NCI-H1417 (cell line): ENCODE measurements at places on chromosomes 4 and X.

GRCh38 chrX:153580700-153581386 is 18.1 kb downstream of the CCNQ start:
- no peak for DNase-seq

DNA sequence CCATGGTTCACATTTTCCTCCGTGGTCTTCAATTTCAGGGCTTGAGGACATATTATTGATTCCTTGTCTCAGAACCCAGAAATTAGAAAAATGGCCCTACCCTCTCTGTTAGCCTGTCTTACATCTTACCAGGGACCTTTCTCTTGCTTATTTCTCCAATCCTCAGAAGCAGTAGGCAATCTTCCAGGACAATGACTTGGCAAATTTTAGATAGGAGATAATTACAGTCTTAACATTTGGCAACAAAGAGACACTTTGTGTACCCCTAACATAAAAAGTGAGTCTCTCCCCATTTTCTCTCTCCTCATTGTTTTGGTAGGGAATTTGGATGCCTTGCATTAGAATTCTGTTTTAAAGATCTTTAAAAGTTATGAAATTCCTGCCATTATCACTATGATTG is 778.1 kb upstream of the SLIT2 start:
- no peak for DNase-seq

- DNase-seq: no peak
These were observed 124.4 kb downstream of the KDM6A start for GRCh38 chrX:44997282-44997812.

DNA sequence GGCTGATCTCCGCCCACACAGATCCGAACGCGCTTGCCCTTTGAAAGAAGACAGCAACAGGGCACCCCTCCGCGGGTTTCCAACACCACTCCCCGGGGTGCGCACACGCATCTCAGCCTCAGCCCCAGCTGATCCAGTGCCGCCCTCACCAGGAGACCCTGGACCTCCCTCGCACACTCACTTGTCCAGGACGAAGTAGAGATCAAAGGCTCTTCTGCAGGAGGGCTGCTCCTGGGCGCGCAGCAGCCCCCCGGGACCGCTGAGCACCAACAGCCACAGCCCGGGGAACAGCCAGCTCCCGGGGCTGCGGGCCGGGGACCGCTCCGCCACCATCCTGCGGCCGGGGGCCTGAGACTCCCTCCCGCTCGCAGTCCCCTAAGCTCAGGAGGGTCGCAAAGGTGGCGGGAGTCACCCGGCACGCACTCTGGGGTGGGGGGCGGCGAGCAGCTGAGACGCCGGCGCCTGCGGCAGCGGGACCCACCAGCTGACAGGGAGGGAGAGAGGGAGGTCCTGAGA is 743 bp downstream of the ANTXR2 start:
- DNase-seq: no peak

- no peak for DNase-seq
These were observed 39.5 kb downstream of the WDR13 start for GRCh38 chrX:48636776-48637175.

DNA sequence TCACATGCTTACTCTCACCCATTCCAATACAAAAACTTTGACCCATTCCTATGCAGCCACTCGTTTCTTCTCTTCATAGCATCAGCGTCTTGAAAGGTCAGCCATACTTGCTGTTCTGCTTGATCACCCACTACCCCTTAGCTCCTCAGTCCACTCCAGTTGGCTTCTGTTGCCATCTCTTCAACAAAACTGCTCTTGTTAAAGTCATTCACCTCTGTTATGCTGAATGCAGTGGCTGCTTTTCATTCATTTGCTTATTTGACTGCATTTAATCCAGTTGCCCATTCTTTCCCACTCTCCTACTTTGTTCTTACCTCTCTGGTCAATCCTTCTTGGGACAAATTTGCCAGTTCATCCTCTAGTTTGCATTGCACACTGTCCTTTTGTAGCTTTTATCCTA is 24.9 kb downstream of the CEP135 start:
- DNase-seq: no peak

- peak; percentile 74 for DNase-seq
These were observed 26.9 kb downstream of the AFF1 start for GRCh38 chr4:86961605-86962295.

GRCh38 chr4:176631611-176632010 is 161.1 kb downstream of the VEGFC start:
- DNase-seq: no peak

DNA sequence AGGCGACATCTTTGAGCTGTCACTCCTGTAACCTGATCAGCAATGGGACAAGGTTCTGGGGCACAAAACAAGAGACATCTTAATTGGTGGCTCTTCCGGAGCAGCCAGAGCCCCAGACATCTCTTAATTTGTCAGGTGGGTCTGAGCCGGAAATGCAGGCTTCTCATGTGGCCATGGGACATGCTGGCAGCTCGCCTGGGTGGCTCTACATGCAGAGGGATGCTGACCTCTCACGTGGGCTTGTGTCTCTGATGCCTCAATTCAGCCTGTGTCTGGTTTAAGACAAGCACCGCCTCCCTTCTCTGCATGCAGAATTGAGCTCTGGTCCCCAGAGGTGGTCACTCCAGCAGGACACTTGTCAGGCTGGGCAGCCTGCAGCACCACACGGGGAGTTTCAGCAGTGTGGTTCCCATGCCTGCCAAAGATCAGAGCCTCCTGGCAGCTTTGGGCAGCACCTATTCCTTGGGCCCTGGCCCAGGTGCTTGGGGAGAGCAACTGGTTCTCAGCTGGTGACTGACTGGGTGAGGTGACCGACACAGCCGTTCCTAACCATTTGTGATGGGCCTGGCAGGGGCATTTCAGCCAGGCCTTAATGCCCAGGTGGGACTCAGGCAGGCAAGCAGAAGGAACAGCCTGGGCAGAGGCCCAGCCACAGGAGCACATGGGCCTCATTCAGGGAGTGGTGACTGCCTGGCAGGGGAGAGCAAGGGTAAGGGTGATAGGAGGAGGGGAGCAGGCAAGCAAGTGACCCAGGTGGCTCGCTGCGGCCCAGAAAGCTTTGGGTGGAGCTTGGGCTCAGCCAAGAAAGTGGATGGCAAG is 53.4 kb downstream of the HMX1 start:
- no peak for DNase-seq

GRCh38 chr4:55947254-55947882 is 1.4 kb upstream of the CEP135 start:
- no peak for DNase-seq

DNA sequence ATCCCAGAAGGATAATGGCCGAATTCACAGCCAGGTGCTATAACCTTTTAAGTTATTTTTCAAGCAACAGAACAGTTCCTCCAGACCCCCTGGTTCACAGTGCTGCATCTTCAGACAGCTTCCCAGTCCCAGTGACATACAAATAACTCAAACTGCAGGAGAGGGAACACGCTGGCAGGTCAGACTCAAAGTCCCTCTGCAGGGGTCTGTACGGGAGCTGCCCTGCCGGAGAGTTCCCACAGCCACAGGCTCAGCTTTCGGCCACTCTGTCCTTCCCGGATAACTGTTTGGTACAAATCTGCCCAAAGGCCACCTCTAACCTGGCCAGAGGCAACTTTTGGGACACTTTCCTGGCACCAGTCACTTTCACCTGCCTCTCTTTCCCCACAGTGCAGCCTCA is 230.2 kb downstream of the AFAP1 start:
- no peak for DNase-seq

DNA sequence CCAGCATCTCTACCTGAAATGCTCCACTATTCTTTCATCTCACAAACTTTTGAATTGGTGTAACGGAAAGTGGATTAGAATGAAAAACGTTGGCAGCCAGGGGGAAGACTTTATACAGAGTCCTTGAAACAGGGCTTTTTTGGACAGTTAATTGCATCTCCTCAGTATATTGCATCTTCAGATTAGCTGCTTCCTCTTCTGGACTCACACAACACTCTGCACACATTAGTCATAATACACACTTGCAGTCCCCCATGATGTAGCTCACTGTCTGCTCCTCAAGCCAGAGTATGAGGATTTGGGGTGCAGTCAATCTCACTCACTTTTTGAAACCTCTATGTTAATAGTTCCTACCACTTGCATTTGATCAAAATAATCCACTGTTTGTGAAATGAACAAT is 101.0 kb downstream of the ADGRA3 start:
- DNase-seq: no peak

DNA sequence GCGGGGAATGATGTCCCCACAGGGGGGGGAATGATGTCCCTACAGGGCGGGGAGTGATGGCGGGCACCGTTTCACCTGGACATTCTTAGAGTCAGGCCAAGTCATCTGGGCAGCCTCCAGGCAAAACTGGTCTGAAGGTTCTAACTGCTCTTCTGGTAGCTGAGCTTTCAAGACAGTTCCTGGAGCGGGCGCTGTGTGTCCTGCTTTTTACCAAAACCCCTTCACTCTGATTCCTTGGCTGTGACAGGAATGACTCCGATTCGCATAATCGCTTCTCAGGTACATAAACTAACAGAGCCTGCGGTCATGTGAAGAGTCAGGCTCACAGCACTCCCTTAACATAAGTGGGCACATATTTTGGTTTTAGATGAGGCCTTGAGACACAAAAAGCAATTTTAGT is 836.0 kb downstream of the TRIML1 start:
- no peak for DNase-seq

- no peak for DNase-seq
These were observed 501.6 kb downstream of the PPARGC1A start for GRCh38 chr4:23388255-23388654.
